Activated CD4-positive, alpha-beta T cell treated with anti-CD3 and anti-CD28 coated beads, Interleukin-2, amount 10 ng/mL, durations not matched to agents 24 days and 14 days (primary cell): ENCODE measurements at places on chromosomes 11 and 22. TPM values are rescaled to one million over a fixed set of nuclear protein-coding genes. Genes with fewer than 3 reads are reported as not detected.

DNA sequence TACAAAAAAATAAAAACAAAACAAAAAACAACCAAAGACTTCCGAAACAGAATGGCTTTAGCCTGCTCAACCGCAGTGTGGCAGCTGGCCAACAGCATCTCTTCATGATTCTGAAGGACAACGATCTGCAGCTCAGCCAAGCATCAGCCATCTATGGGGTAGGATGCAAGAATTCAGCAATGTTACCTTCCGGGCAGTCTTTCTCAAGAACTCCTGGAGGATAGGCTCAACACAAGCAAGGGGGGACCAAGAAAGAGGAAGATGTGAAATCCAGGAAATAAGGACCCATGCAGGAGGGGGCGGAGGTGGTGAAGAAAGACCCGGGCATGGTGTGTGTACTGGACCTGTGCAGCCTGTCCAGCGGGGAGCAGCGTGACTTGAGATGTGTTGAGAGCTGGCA, 3.5 kb upstream of the TSPO start:
- no peak for DNase-seq

Gene LRRC55
- total RNA-seq = not detected in 2 replicates

GRCh38 chr11:75655605-75656004, 13.2 kb downstream of the MAP6 start:
- no peak for DNase-seq

DNA sequence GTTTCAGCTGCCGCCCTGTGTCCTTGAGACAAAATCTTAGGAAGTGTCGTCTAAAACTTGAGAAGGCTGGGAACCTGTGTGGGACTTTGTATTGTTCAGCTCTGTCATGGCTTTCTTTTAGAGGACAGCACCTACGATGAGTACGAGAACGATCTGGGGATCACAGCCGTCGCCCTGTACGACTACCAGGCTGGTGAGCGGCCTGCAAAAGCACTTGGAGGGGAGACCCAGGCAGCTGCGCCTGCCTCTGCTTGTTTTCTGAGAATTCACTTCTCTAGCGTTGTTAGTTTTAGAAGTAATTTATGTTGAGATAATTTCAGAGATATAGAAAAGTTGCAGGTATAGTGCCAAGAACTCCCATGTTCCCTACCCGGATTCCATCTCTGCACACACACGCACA, 35.2 kb downstream of the CTTN start:
- no peak for DNase-seq
